ENCODE measurements at places on chromosomes 11 and 22.
A peak's percentile ranks its signal among the peaks of the same experiment; 100 is the strongest.

DNA sequence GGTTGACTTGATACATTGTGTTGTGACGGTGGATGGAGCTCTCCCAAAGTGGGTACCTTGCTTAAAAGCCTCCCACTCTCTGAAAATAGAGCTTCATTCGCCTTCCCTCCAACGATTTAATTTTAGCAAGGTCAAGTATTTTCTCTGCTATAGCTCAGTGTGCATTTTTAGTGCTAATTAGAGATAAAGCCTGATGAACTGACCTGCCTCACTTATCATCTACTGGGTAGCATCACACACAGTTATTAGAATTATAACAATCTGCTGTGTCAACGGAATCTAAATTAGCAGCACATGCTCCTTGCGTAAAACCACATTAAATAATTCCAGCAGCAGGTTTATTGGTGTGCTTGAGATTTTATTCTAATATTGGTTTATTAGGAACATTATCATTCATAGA lies 701.7 kb downstream of the NELL1 start:
- DNase-seq, result no peak

GRCh38 chr11:67355023-67355793 lies 1.9 kb upstream of the POLD4 start:
- DNase-seq, result no peak

DNA sequence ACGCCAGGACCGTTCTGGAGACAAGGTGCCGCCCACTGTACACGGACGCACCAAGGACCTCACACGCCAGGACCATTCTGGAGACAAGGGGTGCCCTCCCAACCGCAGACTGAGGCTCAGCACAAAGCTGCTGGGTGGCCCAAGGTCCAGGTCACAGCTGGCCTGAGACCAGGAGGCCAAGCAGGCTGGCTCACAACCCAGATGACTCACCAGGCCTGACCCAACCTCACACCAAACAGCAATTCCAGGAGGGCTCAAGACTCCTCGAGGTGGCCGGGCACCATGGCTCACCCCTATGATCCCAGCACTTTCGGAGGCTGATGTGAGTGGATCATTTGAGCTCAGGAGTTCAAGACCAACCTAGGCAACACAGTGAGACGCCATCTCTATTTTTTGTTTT lies 14.8 kb downstream of the BRD1 start:
- no peak for DNase-seq

GRCh38 chr11:128669506-128670270 lies 24.2 kb upstream of the FLI1 start:
- DNase-seq, result peak; percentile 73

- no peak for DNase-seq
Measured at GRCh38 chr11:45816614-45817013, 11.7 kb downstream of the SLC35C1 start.

GRCh38 chr11:10934293-10934860 lies 76.5 kb upstream of the ZBED5 start:
- DNase-seq, result no peak

DNA sequence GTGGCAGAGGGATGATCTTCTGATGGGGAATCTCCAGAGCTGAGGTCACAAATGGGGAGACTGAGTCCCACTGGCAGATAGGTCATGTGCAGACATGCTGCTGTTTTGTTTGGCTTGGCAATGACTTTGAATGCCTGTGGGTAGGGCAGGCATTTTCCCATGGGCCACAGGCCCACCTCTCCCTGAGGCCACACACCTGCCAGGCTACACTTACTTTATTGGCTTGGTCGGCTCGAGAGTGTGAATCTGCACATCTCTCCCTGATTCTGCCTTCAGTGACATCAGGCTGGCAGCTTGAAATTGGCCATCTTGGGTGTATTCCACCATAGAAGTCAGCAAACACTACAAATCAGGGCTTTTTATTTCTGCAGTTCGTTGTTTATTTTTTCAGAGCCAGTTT lies 91.5 kb downstream of the GRIK4 start:
- no peak for DNase-seq

DNA sequence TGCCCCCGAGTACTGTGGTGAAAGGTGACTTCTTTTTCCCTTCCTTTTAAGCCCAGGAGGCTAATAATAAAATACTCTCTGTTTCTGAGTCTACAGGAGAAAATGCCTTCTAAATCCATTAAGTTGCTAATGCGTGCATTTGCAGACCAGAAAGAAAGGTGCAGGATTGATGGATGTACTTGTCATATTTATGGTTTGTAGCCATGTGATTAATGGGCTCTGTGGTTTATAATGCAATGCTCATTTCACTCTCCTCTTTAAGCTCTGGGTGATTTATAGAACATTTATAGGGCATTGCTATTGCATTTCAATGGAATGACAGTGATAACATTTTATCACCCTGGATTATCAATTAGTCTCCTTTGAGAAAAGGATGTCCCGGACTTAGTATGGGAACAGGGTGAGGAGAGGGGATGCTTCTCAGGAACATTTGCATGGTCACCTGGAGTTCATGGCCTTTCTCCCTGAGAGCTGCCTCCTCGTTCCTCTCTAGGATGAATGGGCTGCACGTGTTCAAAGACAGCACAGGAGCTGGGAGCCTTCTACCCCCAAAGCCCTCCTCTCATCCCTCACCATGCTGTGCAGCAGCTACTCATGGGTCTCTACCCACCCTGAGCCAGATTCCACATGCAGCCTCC lies 82.8 kb upstream of the HMGXB4 start:
- no peak for DNase-seq

Measured in bone marrow (tissue), 2 donors.